ENCODE measurements at places on chromosomes 3 and 15. TPM values are rescaled to one million over a fixed set of nuclear protein-coding genes. Genes with fewer than 3 reads are reported as not detected.

DNA sequence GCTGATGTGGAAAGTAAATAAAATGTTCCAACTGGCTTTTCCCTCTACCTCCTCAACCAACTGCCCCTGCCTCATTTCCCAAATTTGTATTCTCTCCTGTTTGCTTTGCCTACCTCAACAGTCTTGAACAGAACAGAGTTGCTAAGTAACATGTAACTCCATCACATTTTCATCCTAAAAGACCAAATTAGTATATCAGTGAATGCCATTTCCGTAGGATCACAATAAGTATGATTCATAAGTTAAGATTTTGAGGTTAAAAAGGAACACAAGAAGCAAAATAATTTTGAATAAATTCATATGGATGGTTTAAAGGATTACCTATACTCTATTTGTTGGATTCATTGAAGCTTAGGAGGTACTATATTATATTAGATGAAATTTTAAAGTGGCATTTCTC, 154.9 kb downstream of the ECT2 start:
- no peaks in the 10 kb centered on the region for H3K36me3 ChIP-seq
- H3K27me3 ChIP-seq, result no peaks in the 10 kb centered on the region
- H3K27ac ChIP-seq, result no peak overlapping the region
- no peak overlapping the region for H3K4me3 ChIP-seq
- H3K4me1 ChIP-seq, result no peaks in the 10 kb centered on the region

Gene ACP3
- total RNA-seq, result 0.43 TPM

GRCh38 chr3:39013289-39013688, 38.5 kb downstream of the SCN11A start:
- no peaks in the 10 kb centered on the region for H3K36me3 ChIP-seq
- no peak overlapping the region for H3K27ac ChIP-seq
- H3K4me1 ChIP-seq, result no peaks in the 10 kb centered on the region
- H3K27me3 ChIP-seq, result no peaks in the 10 kb centered on the region
- no peak for DNase-seq

Gene PROS1
- 44.2 TPM for total RNA-seq

GRCh38 chr3:48429317-48429959, 448 bp downstream of the PLXNB1 start:
- H3K27me3 ChIP-seq, result no peaks in the 10 kb centered on the region
- H3K4me3 ChIP-seq, result peak overlapping the region; percentile 79
- H3K4me1 ChIP-seq, result peaks cover 12% of the 10 kb centered on the region
- H3K36me3 ChIP-seq, result no peaks in the 10 kb centered on the region

Gene ZIC4
- not detected for total RNA-seq

DNA sequence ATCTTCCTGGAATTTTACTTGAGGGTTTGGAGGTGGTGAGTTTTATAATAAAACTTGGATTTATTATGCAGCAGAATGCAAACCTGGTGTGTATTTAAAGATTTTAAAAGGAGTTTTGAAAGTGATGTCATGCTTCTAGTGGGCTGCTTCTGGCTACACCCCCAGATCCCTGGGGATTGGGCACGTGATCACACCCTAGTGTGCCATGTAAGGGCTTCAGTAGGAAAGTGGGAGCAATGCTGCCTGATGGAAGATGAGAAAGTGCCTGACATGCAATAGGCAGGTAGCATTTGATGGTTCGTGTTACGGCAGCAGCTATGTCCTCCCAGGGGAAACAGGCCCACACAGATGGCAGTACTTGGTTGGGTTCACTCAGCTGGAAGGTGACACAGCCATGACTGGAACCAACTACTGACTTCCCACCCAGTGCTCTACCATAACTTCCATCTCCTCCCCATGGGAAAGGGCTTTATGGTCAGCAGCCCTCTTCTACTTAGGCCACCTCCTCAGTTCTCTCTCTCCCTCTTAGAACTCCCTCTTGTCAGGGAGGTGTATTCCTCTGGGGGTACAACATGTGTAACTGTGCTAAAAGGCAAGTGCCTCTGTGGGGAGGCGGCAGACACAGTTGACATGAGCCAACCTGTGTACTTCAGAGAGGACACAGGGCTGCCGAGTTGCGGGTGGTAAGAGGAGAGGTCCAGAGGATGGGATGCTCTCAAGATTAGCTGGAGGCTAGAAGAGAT, 5.6 kb downstream of the ITPKA start:
- H3K36me3 ChIP-seq, result no peaks in the 10 kb centered on the region
- H3K27ac ChIP-seq, result no peak overlapping the region
- no peak for DNase-seq
- H3K4me1 ChIP-seq, result peaks cover 6% of the 10 kb centered on the region
- no peak overlapping the region for H3K4me3 ChIP-seq

DNA sequence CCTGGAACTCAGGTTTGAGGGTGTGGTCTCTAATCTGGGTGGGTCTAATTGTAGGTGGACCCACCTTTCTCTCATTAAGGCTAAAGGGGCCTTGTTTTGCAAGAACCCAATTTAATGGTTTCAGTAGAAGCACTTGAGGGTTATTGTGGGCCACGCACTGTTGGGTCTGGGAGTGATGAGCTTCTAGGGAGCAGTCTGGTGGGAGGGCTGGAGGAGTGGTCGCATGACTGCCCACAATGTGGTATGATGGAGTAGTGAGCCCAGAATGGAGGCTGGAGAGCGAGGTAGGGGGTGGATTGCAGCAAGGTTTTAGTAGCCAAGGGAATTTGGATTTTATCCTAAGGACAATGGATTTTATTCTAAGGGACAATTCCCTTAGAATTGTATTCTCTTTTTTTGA, 2.7 kb downstream of the TATDN2 start:
- H3K4me1 ChIP-seq, result peaks cover 25% of the 10 kb centered on the region
- peak overlapping the region; percentile 98 for H3K4me3 ChIP-seq
- peaks cover 25% of the 10 kb centered on the region for H3K36me3 ChIP-seq
- no peak for DNase-seq
- H3K27me3 ChIP-seq, result no peaks in the 10 kb centered on the region
- H3K27ac ChIP-seq, result no peak overlapping the region

Gene SKIL
- 30.2 TPM for total RNA-seq

DNA sequence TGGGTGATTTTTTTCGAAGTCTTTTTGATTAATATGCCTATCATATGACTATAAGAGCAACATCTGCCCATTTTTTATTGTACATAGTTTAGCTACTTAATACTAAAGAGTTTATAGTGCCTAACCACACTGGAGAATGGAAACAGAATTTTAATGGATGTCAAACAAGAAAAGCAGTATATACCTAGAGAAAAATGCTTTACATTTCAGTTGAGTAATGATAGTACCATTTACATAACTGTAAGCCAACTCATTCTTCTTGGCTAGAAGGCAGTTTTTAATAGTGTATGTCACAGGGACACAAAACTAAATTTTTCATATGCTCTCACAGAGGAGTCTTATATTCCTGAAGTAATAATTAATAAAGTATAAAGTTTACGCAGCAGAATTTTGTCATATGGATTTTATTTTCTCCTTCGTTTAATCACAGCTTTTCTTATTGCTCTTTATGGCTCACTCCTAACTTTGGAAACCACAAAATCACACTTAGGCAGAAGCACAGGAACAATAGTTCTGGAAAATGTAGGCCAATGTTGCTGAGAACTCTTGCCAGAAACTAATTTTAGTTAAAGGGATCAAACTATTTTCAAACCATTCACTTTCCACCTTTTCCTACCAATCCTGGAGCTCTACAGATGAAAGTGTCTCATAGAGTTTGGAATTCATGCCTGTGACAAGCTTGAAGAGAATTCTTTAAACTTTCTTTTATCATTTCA, 243.6 kb downstream of the ZIC1 start:
- no peaks in the 10 kb centered on the region for H3K27me3 ChIP-seq
- H3K4me1 ChIP-seq, result peaks cover 9% of the 10 kb centered on the region
- H3K27ac ChIP-seq, result no peak overlapping the region
- no peak for DNase-seq
- H3K36me3 ChIP-seq, result no peaks in the 10 kb centered on the region

DNA sequence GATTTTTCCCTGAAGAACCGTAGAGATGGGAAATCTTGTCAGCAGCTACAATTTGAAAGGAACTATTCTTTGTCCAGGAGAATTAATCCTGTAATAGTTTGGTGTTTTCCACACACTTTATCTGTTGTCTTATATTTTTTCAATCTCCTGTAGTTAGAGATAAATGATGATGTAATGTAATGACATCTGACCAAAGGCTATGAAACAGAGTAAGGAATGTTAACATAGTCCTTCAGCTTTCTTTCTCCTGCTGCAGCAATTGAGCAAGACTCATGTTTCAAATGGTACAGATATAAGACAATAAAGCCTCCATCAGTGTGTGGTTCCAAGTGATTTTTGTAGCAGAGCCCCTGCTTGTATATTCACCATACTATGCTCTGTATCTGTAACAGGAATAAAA, 1028.4 kb downstream of the SI start:
- H3K36me3 ChIP-seq, result no peaks in the 10 kb centered on the region
- H3K27me3 ChIP-seq, result no peaks in the 10 kb centered on the region
- no peaks in the 10 kb centered on the region for H3K4me1 ChIP-seq
- DNase-seq, result no peak
- no peak overlapping the region for H3K27ac ChIP-seq

DNA sequence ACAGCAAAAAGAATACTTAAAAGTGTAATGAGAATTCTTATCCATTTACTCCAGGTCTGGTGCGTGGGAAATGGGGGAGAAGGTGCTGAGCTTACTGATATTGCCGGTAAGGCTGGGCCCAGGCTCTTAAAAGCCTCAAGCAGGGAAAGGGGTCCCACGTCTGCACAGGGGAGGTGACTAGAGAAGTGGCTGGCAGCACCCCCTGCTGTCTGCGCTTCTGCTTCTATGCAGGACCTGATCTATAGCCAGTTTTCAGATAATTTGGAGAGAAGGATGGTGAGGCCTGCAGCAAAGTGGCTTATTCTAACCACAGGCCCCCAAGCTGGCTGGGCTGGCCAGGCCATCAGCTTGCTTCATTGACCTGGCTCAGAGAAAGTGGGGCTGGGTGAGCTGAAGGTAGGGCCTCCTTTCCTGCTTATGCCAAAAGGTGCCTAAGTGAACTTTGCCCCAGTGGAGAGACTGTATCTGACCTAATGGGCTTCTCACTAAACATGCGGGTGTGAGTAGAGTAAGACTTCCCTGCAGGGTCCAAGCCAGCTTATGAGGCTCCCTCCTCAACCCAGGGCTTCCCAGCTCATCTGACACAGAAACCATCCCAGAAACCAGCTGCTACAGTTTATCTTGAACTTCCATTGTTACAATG, 30.9 kb upstream of the ATP1B3 start:
- H3K36me3 ChIP-seq, result no peaks in the 10 kb centered on the region
- H3K27me3 ChIP-seq, result no peaks in the 10 kb centered on the region
- no peak overlapping the region for H3K4me3 ChIP-seq
- no peak overlapping the region for H3K27ac ChIP-seq
- H3K4me1 ChIP-seq, result no peaks in the 10 kb centered on the region

- no peak for DNase-seq
- H3K36me3 ChIP-seq, result no peaks in the 10 kb centered on the region
- no peak overlapping the region for H3K27ac ChIP-seq
- no peak overlapping the region for H3K4me3 ChIP-seq
- no peaks in the 10 kb centered on the region for H3K27me3 ChIP-seq
These were observed 384.3 kb upstream of the NR2F2 start for GRCh38 chr15:95946241-95946640.

- no peak overlapping the region for H3K4me3 ChIP-seq
- no peak overlapping the region for H3K27ac ChIP-seq
- no peaks in the 10 kb centered on the region for H3K27me3 ChIP-seq
These were observed 48.8 kb downstream of the CD86 start for GRCh38 chr3:122103821-122104514.

- no peak overlapping the region for H3K27ac ChIP-seq
- no peak overlapping the region for H3K4me3 ChIP-seq
- DNase-seq, result no peak
- peaks cover 8% of the 10 kb centered on the region for H3K4me1 ChIP-seq
These were observed 91.1 kb upstream of the PLXNA1 start for GRCh38 chr3:126891791-126892190.

GRCh38 chr3:23051240-23052140, 151.6 kb upstream of the UBE2E2 start:
- H3K27me3 ChIP-seq, result no peaks in the 10 kb centered on the region
- H3K36me3 ChIP-seq, result no peaks in the 10 kb centered on the region
- H3K4me3 ChIP-seq, result no peak overlapping the region
- H3K27ac ChIP-seq, result no peak overlapping the region
- H3K4me1 ChIP-seq, result no peaks in the 10 kb centered on the region
- DNase-seq, result no peak

- no peak overlapping the region for H3K27ac ChIP-seq
- no peaks in the 10 kb centered on the region for H3K27me3 ChIP-seq
- DNase-seq, result no peak
- no peaks in the 10 kb centered on the region for H3K36me3 ChIP-seq
These were observed 130.6 kb upstream of the ZBED2 start for GRCh38 chr3:111725706-111726105.

DNA sequence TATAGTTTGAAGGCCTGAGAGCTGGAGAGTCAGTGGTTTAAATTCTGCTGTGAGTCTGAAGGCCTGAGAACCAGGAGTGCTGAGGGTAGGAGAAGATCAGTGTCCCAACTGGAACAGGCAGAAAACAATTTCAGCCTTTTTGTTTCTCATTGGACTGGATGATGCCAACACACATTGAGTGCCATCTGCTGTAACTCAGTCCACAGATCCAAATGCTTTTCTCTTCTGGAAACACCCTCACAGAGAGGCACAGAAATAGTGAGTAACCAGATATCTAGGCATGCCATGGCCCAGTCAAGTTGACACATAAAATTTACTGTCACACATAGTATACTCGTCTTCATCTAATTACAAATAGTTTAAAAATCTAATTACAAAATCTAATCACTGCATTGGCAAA, 100.8 kb downstream of the NEO1 start:
- H3K4me3 ChIP-seq, result no peak overlapping the region
- H3K27ac ChIP-seq, result no peak overlapping the region
- H3K27me3 ChIP-seq, result no peaks in the 10 kb centered on the region
- H3K36me3 ChIP-seq, result no peaks in the 10 kb centered on the region
- H3K4me1 ChIP-seq, result no peaks in the 10 kb centered on the region
- DNase-seq, result no peak

Gene FBXO40
- total RNA-seq, result not detected

Gene SENP8
- total RNA-seq, result 3.5 TPM

DNA sequence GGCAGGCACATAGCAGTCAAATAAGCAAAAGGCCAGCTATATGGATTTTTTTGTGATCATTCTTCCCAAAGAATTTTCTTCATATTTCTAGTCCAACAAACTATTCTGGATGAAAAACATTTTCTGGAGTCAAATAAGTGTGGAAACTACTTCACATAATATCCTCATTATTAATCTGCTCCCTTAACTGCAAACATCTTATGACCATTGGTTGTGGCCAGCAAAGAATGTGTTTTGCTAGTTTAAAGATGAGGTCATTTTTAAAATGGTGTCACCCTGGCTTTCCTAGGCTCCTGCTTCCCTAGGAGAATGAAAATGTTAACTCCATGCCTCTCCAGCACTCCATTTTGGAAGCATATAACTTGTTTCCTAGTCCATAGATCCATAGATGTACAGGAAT, 118.8 kb downstream of the SST start:
- H3K27ac ChIP-seq, result no peak overlapping the region
- no peaks in the 10 kb centered on the region for H3K4me1 ChIP-seq
- no peak overlapping the region for H3K4me3 ChIP-seq

GRCh38 chr15:42156243-42156922, at the start of gene PLA2G4F:
Gene PLA2G4F (minus strand): TSS chr15:42156636. CDS start chr15:42156549, 87 bp downstream.
- H3K27ac ChIP-seq, result no peak within 1 kb of the TSS
- no peak within 1 kb of the TSS for H3K4me3 ChIP-seq
- H3K27me3 ChIP-seq, result no peaks in the 10 kb centered on the region
- H3K36me3 ChIP-seq, result peaks cover 27% of the 10 kb centered on the region
- no peaks in the 10 kb centered on the region for H3K4me1 ChIP-seq

Gene SLCO2A1
- 111 TPM for total RNA-seq

GRCh38 chr15:29612701-29613100, 209.6 kb downstream of the TJP1 start:
- H3K4me1 ChIP-seq, result peaks cover 3% of the 10 kb centered on the region
- H3K27me3 ChIP-seq, result no peaks in the 10 kb centered on the region
- H3K36me3 ChIP-seq, result no peaks in the 10 kb centered on the region
- H3K4me3 ChIP-seq, result no peak overlapping the region

Gene C3orf38
- total RNA-seq, result 13.0 TPM
